ENCODE measurements at places on chromosomes 3 and 15.
A peak's percentile ranks its signal among the peaks of the same experiment; 100 is the strongest.

DNA sequence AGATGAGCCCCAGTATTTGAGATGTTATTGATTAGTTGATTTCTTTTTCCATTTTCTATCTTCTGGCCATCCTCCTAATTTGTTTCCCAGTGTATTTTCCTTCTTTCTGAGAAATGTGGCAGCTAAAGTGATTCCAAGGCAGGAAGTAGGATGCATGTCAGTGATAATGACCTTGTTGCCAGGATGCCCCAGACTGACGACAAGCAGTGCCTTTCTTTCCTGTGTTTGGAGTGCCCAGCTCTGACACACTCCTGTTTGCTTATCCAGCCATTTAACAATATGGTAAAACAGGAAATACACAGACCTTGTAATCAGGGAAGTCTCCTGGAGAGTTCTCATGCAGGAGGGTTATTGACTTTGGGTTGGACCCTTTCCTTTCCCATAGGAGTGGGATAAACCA, 20.4 kb downstream of the TMOD2 start:
- DNase-seq = no peak

- DNase-seq = no peak
Measured at GRCh38 chr3:104286645-104287044, 1080.1 kb upstream of the ALCAM start.

- DNase-seq = peak; percentile 46
Measured at GRCh38 chr15:68277131-68277602, 378 bp upstream of the FEM1B start.

GRCh38 chr3:98532709-98533571, 1.2 kb downstream of the GPR15 start:
- no peak for DNase-seq
